ENCODE measurements at places on chromosomes 7 and 10. TPM values are rescaled to one million over a fixed set of nuclear protein-coding genes. Genes with fewer than 3 reads are reported as not detected.
A peak's percentile ranks its signal among the peaks of the same experiment; 100 is the strongest.

VSTM4 gene
- total RNA-seq = 3.0 TPM

ASIC3 gene
- total RNA-seq = 1.0 TPM

KIFBP gene
- total RNA-seq = 8.5 TPM

IDI2 gene
- total RNA-seq = not detected

MOGAT3 gene
- 4.2 TPM for total RNA-seq

STK17A gene
- total RNA-seq = 10.0 TPM

MLLT10 gene
- total RNA-seq = 47.4 TPM

UTF1 gene
- not detected for total RNA-seq

DYNC1I1 gene
- 0.28 TPM for total RNA-seq

ITGA8 gene
- 1.0 TPM for total RNA-seq

GRCh38 chr7:157775021-157775559 is 438.3 kb downstream of the DNAJB6 start:
- no peak for DNase-seq

- peak; percentile 78 for DNase-seq
Observed at GRCh38 chr10:131874991-131875451, 25.8 kb upstream of the PPP2R2D start.

- no peak for DNase-seq
Observed at GRCh38 chr7:26417911-26418413, 126.3 kb downstream of the SNX10 start.

DNA sequence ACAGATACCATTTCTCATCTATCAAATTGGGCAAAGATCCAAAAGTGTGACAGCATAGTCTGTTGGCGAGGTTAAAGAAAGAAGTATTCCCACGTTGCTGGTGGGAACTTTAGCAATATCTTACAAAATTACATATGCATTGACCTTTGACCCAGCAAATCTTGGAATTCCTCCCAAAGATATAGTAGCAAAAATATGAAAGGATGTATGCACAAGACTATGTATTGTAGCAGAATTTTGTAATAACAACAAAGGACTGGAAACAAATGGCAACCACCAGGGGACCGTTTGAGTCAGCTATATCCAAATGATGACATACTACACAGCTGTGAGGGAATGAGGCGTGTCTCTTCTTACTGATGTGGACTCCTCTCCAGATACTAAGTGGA is 50.2 kb downstream of the KCNH2 start:
- DNase-seq = no peak

- no peak for DNase-seq
Observed at GRCh38 chr10:127968659-127969058, 61.8 kb downstream of the PTPRE start.

- no peak for DNase-seq
Observed at GRCh38 chr7:77529279-77529678, 7.8 kb upstream of the PTPN12 start.

- DNase-seq = no peak
Observed at GRCh38 chr7:99559175-99559915, 903 bp downstream of the ZNF655 start.

DNA sequence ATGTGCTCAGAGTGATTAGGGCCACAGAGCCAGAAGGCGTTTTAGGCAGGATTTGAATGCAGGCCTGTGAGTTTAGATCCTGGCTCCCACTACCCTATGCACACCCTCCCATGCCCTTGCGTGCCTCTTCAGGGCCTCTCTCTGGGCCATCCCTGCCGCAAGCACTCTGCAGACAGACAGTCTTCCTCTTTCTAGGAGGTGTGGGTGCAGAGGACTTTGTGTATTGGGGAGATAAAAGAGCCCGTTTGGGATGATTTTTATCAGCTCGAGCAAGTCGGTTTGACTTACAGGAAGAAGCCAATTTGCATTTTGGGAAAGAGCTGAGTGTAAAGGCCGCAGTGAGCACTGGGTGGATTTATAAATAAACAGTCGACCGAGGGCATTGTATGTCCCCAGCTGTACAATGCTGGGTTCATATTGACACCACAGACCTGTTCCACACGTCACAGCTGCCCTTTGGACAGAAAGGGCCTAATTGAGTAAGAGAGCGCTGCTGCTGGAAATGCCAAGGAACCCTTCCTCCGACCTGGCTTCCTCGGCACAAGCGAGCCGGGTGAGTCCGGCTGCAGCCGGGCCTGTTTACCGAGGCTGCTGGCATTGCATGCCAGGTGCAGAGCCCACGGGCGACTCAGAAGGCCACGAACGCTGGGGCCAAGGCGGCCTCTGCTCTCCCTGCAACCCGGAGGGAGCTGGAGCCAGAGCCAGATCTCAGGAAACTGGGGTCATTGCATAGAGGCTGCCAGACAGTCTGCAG is 25.1 kb downstream of the ZMIZ1 start:
- DNase-seq = peak; percentile 70

GRCh38 chr7:100008525-100008924 is 6.9 kb upstream of the ZKSCAN1 start:
- DNase-seq = no peak

- DNase-seq = no peak
Observed at GRCh38 chr7:55533050-55533728, 39.1 kb downstream of the VOPP1 start.

- DNase-seq = no peak
Observed at GRCh38 chr10:73643362-73643761, 2.1 kb upstream of the MYOZ1 start.

- no peak for DNase-seq
Observed at GRCh38 chr7:156059369-156059768, 247.1 kb upstream of the SHH start.

DNA sequence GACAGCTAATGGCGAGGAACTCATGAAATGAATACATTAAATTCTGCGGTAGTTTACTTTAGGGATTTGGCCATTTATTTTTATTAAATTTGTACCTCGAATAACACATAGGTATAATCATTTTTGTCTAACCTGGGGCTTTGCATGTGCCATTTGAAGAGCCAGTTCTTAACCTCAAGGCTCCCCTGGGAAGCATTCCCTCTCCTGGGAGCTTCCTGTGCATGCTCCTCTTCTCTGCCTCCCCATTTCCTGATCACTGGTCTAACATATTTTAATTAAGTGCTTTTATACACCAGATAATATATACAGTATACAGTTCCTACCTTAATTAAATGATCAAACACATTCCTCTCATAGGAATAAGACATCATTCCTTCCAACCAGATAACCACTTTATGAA is 183.9 kb upstream of the FZD1 start:
- no peak for DNase-seq

- no peak for DNase-seq
Observed at GRCh38 chr7:33357846-33358245, 228.5 kb downstream of the BBS9 start.

GRCh38 chr10:98463016-98463415 is 16.3 kb upstream of the HPS1 start:
- DNase-seq = no peak

- no peak for DNase-seq
Observed at GRCh38 chr7:70052691-70053090, 454.4 kb downstream of the AUTS2 start.

DNA sequence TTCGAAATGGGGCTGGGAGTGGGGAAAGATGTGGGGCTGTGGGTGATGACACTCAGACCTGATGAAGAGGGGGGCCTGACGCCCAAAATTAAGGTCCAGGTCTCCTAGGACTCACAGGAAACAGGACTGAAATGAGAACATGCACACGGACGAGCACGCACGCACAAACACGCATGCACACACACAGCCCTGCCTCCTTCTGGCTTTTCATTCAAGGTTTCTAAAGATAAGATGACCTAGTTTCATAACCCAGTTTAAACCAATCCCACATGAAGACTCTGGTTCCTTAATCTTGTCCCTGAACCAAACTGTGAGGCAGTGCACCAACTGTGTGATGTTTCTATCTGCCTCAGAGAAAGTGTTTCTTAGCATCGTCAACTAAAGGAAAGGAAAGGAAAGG is 162.0 kb downstream of the DGKI start:
- DNase-seq = no peak

- DNase-seq = no peak
Observed at GRCh38 chr7:101299511-101300464, 21.8 kb downstream of the IFT22 start.

GRCh38 chr7:151131592-151132293 is 35.8 kb downstream of the GBX1 start:
- DNase-seq = no peak

- DNase-seq = no peak
Observed at GRCh38 chr10:5284311-5285057, 80.3 kb upstream of the UCN3 start.

DNA sequence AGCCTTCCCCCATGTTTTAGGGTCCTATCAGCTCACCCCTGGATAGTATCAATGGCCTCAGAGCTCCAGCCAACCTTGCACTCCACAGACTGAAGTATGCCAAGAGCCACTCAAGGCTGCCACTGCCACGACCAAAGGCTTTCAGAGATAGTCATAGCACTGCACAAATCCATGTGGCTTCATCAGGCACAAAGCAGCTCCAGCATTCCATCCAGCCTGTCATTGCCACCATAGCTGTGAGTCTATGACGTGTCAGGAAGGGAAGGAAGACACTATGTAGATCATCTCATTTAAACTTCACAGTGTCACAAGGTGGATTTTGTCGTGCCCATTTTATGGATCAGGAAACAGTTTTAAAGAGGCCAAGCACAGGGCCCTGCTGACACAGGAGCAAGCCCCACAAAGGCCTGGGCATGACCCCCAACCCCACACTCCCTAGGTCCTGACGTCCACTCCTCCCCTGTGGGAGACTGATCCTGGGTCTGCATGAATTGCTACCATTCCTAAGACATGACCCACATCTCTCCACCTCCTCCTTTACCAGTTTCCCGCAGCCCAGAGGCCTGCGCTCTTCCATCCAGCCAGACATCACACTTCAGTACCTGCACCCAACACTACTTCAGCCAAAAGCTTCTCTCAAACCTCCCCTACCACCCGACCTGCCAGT is 119.4 kb downstream of the DIP2C start:
- DNase-seq = no peak

DNA sequence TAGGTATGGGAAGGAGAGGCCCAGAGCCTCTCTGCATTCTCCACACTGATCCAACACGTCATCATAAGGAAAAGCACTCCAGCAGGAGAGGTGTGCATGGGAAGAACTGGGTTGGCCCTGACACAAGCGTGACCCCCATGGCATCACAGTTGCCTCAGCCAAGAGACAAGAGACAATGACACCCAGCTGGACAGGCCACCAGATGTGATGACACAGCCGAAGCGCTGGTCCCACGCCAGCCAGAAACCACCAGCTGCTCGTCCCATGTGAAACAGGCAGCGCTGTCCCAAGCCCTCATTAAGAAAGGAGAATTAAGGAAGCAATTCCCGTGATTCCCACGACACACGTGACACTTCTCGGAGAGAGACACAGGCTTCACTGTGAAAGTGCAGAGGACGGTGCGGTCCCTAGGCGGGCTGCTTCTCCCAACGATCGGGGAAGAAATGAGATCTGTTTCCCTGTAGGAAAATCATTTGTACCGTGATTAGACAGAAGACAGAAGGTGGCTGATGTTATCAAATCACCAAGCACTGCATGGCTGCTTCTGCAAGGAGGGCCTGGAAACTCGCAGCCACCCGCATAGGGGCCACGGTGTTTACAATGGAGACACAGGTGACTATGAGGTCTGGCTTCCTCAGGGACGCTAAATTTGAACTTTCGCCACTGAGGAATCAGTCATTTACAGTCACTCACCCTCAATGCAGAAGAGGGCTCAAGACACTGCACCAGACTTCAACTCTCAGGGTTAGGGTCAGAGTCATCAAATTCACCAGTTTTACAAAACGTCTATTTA is 74.5 kb downstream of the DIP2C start:
- DNase-seq = no peak

All from liver (tissue), 10 donors.